Smooth muscle cell of the coronary artery (primary cell): ENCODE measurements at places on chromosomes 3 and 15. TPM values are rescaled to one million over a fixed set of nuclear protein-coding genes. Genes with fewer than 3 reads are reported as not detected.

The OR5K2 gene
- total RNA-seq, result not detected in 2 replicates

The SPINK8 gene
- total RNA-seq, result not detected in 2 replicates

The CAMK2N2 gene
- total RNA-seq, result 0.12 and 0.23 TPM in 2 replicates

The BCHE gene
- total RNA-seq, result 0.08 and 0.47 TPM in 2 replicates

The AGBL1 gene
- total RNA-seq, result not detected in 2 replicates

The EHHADH gene
- 3.2 and 4.2 TPM in 2 replicates for total RNA-seq

The TPRG1 gene
- 0.15 and 8.9 TPM in 2 replicates for total RNA-seq

The TMEM45A gene
- 48.6 and 56.3 TPM in 2 replicates for total RNA-seq

The LSG1 gene
- 27.1 and 29.5 TPM in 2 replicates for total RNA-seq

The GOLGA8M gene
- total RNA-seq, result 0.23 and 0.45 TPM in 2 replicates

The FBXW12 gene
- 0.08 TPM in 1 of 2 replicates, not detected in the other for total RNA-seq

The SNX33 gene
- total RNA-seq, result 11.1 and 23.4 TPM in 2 replicates

The MRAS gene
- 56.3 and 69.1 TPM in 2 replicates for total RNA-seq

The SKIC8 gene
- 69.5 and 94.6 TPM in 2 replicates for total RNA-seq

The CPLX3 gene
- not detected in 2 replicates for total RNA-seq

The ERICH6 gene
- 0.08 TPM in 1 of 2 replicates, not detected in the other for total RNA-seq

The BFSP2 gene
- total RNA-seq, result not detected in 2 replicates

The IGSF11 gene
- 0.08 and 0.12 TPM in 2 replicates for total RNA-seq

The UBAP1L gene
- 0.53 and 0.94 TPM in 2 replicates for total RNA-seq

The TMEM212 gene
- not detected in 2 replicates for total RNA-seq

The TMCO5A gene
- total RNA-seq, result not detected in 2 replicates

The TYRO3 gene
- 5.7 and 9.7 TPM in 2 replicates for total RNA-seq

The ITIH4 gene
- 0.82 and 1.1 TPM in 2 replicates for total RNA-seq
